ENCODE measurements at places on chromosomes 3 and 15. TPM values are rescaled to one million over a fixed set of nuclear protein-coding genes. Genes with fewer than 3 reads are reported as not detected.

Gene CASR
- total RNA-seq: 0.02 TPM

- H3K27ac ChIP-seq: no peak overlapping the region
- H3K36me3 ChIP-seq: no peaks in the 10 kb centered on the region
- no peak for DNase-seq
- no peaks in the 10 kb centered on the region for H3K4me1 ChIP-seq
- H3K4me3 ChIP-seq: no peak overlapping the region
These were observed 927 bp downstream of the CHDH start for GRCh38 chr3:53845103-53845880.

Gene TEX55
- not detected for total RNA-seq

DNA sequence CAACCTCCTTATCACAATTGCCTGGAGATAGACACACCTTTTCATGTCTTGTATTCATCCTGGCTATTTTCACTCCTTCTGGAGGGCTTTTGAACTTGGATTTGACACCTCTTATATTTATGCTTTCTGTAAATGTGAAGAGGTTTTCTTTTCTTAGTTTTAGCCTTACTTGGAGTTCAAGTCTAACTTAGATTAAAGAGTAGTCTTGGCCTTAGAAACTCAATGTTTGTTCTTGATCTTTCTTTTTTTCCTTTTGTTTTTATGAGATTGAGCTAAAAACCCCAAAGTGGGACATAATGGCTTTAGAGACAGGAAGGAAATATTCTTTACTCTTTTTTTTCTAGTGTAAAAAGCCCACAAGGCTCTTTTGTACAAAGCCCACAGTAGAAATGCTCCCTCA, 1054.9 kb downstream of the ROBO1 start:
- H3K36me3 ChIP-seq: no peaks in the 10 kb centered on the region
- no peaks in the 10 kb centered on the region for H3K27me3 ChIP-seq
- no peaks in the 10 kb centered on the region for H3K4me1 ChIP-seq
- H3K4me3 ChIP-seq: no peak overlapping the region

DNA sequence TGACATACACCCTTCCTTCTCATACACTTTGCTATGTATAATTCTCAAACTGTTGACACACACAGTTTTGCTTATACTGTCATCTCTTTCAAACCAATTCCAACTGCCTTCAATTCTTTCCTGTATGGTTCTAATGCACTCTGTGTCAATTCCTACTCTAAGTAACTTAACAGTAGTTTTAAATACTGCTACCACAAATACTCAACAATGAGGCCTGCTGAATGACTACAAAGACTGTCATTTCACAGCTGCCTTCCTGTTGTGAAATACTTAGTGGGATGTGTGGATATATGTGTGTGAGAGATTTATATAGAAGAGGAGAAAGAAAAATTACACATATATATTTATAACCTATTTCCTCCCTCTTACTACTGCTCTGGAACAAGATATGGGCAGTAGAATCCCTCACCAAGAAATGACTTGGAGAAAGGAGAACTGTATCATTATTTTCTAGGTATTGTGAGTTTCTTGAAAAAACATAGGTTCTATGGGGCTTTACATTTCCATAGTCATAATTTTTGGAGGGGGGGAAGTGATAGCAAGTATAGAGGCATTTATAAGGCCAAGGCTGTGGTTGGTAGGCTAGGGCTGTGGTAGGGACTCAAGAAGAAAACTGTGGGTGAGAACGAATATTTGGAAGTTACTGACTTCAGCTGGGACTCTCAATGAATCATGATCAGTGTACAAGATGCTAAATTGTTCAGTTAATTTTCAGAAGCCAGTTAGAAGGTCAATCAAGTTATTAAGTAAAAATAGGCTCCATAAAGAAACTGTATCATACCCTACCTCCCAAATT, 88.7 kb downstream of the ANKRD28 start:
- no peaks in the 10 kb centered on the region for H3K27me3 ChIP-seq

Gene ROPN1
- total RNA-seq: not detected

Gene RLBP1
- total RNA-seq: not detected

DNA sequence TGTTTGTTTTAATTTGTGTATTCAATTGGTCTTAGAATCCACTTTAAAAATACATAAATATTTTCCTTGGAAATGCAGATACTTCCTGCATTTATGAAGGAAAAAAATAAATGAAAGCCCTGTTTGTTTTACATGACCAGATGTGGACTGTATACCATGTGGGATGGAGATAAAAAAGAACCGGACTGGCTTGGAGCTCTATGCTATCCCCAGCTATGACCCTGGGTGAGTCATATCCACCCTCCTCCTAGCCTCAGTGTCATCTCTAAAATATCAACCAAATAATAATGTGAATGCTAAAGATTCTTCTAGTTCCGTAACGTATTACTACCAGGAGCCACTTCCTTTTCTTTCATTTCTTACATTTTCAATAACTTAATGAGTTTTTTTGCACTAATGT, 44.5 kb upstream of the PDZRN3 start:
- DNase-seq: no peak
- H3K4me1 ChIP-seq: no peaks in the 10 kb centered on the region
- H3K36me3 ChIP-seq: no peaks in the 10 kb centered on the region
- no peak overlapping the region for H3K27ac ChIP-seq

Gene THSD4
- not detected for total RNA-seq

DNA sequence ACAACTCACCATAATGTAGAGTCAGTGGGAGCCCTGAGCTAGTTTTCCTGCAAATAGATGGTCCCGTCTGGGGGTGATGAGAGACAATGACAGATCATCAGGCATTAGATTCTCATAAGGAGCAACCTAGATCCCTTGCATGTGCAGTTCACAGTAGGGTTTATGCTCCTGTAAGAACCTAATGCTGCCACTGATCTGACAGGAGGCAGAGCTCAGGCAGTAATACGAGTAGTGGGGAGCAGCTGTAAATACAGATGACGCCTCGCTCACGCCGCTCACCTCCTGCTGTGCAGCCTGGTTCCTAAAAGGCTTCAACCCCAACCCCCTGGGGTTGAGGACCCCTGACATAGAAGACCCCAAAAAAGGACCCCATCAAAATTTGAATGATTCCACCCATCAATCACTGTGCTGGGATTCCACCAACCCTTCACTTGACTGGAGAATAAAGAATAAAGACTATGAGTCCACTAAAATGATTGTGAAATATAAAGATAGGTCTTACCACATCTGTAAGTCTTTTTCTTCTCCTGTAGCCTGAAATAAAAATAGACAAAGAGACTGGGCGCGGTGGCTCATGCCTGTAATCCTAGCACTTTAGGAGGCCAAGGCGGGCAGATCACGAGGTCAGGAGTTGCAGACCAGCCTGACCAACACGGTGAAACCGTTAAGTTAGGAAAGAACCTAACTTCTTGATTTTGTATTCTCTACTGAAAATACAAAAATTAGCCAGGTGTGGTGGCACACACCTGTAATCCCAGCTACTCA, 9.9 kb upstream of the UBL7 start:
- no peaks in the 10 kb centered on the region for H3K27me3 ChIP-seq
- H3K4me1 ChIP-seq: no peaks in the 10 kb centered on the region
- H3K36me3 ChIP-seq: peaks cover 13% of the 10 kb centered on the region
- H3K4me3 ChIP-seq: no peak overlapping the region
- no peak for DNase-seq

- H3K4me1 ChIP-seq: no peaks in the 10 kb centered on the region
- H3K36me3 ChIP-seq: no peaks in the 10 kb centered on the region
- H3K27me3 ChIP-seq: no peaks in the 10 kb centered on the region
- H3K27ac ChIP-seq: no peak overlapping the region
- DNase-seq: no peak
These were observed 249.4 kb upstream of the ARPP21 start for GRCh38 chr3:35389907-35390306.

GRCh38 chr3:61192222-61192621, 59.0 kb downstream of the FHIT start:
- H3K4me1 ChIP-seq: no peaks in the 10 kb centered on the region
- H3K27me3 ChIP-seq: no peaks in the 10 kb centered on the region
- H3K4me3 ChIP-seq: no peak overlapping the region
- no peaks in the 10 kb centered on the region for H3K36me3 ChIP-seq

GRCh38 chr3:9898467-9899241, 4.0 kb upstream of the IL17RE start:
- no peaks in the 10 kb centered on the region for H3K36me3 ChIP-seq
- DNase-seq: no peak
- H3K27ac ChIP-seq: peak overlapping the region; percentile 25

Gene CLDN1
- total RNA-seq: not detected

DNA sequence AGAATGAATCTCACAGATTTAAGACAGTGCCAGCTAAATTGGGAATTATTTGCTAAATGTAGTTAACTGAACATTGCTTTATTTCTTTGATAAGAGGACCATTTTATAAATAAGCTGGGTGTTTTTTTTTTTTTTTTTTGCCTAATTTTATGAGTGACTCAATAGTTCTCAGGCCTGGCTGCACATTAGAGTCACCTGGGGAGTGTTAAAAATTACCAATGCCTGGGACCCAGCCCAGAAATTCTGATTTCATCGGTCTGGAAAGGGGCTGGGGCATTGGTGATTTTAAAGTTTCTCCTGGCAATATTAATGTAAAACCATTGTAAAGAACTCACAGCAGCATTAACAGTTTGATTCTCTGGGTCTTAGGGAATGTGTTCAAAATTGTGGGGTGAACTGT, 51.2 kb upstream of the PHLDB2 start:
- DNase-seq: no peak
- H3K4me1 ChIP-seq: no peaks in the 10 kb centered on the region
- H3K27ac ChIP-seq: no peak overlapping the region
- no peaks in the 10 kb centered on the region for H3K36me3 ChIP-seq
- H3K27me3 ChIP-seq: no peaks in the 10 kb centered on the region
